ENCODE measurements at places on chromosomes 1 and 21.

- DNase-seq = no peak
Measured at GRCh38 chr1:7942214-7942921, 1.7 kb upstream of the TNFRSF9 start.

- DNase-seq = no peak
Measured at GRCh38 chr1:177933881-177934280, 36.0 kb downstream of the SEC16B start.

- no peak for DNase-seq
Measured at GRCh38 chr1:237033804-237034203, 8.2 kb upstream of the RYR2 start.

- DNase-seq = no peak
Measured at GRCh38 chr21:15289896-15290841, 225.4 kb upstream of the NRIP1 start.

DNA sequence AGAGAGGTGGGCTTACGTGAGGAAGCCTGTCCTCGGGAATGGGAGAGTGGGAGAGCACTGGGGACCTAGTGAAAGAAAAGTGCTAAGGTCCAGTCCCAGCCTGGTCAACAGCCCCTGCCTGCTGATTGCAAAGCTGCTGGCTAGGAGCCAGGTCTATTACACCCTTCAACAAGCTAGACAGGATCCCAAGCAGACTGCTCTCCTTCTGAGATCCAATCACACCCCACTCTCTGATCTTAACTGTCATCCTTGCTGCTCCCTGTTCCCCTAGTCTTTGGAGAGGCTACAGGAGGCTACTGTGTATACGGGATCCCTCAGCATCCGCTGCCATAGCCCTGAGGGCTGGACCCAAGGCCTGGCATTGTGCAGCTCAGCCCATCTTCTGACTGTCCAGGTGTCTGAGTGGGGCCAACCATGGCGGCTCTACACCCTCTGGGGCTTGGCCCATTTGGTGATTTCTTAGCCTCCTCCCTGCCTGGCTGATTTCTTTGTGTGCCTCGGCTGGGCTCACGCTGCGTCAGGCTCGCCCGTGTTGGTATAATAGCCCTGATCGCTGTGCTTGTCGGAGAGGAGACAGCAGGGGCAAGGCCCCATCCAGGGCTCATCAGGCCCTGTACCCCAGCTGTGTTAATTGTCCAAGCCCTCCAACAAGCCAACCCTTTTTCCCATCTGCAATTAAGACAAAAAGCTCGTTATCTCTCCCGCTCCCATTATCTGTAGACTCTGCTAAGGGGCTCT is 43.9 kb downstream of the NAV1 start:
- no peak for DNase-seq

DNA sequence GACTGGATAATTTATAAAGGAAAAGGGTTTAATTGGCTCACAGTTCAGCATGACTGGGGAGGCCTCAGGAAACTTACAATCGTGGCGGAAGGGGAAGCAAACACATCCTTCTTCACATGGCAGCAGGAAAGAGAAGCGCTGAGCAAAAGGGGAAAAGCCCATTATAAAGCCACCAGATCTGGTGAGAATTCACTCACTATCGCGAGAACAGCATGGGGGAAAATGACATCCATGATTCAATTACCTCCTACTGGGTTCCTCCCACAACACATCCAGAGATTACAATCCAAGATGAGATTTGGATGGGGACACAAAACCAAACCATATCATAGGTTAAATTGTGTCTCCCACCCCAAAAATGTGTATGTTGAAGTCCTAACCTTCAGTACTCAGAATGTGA is 491.7 kb downstream of the SETD4 start:
- DNase-seq = no peak

GRCh38 chr1:118154220-118154619 is 30.8 kb downstream of the SPAG17 start:
- no peak for DNase-seq

- no peak for DNase-seq
Measured at GRCh38 chr1:33563699-33564098, 91.3 kb downstream of the ZSCAN20 start.

DNA sequence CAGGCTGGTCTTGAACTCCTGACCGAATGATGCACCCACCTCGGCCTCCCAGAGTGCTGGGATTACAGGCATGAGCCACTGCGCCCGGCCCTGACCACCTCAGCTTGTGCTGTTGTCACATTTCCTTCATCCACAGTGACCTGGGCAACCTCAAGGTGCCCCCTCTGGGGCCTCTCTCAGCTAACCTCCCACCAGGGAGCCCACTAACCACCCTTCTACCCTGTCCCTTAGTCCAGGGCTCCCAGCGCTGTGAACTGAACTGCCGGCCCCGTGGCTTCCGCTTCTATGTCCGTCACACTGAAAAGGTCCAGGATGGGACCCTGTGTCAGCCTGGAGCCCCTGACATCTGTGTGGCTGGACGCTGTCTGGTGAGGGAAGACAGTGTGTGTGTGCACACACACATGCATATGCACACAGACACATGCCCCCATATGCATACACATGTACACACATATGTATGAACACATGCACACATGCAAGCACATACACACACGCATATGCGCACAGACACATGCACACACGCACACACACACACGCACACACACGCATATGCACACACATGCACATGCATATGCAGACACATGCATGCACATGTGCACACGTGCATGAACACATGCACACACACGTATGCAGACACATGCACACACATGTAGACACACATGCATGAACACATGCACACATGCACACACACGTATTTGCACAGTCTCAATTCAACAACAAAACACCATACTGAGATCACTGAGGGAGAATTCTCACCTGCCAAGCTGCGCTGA is 6.2 kb downstream of the ADAMTSL4 start:
- no peak for DNase-seq

DNA sequence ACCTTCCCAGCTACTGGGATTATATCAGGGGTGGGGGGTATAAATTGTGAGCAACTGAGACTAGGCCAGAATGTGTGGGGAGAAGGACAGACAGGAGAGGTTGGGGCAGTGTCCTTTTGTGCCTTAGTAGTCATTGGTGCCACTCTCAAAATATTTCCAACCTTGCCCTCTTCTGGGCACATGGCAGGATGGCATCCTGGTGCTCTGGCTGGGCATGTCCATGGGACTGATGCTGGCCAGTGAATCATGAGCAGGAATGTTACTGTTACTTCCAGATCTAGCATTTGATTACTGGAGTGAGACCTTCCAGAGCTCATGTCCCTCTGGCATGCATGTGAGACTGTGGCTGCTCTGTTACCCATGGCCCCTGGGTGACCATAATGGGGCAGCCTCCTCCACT is 151.2 kb downstream of the MATN1 start:
- no peak for DNase-seq

DNA sequence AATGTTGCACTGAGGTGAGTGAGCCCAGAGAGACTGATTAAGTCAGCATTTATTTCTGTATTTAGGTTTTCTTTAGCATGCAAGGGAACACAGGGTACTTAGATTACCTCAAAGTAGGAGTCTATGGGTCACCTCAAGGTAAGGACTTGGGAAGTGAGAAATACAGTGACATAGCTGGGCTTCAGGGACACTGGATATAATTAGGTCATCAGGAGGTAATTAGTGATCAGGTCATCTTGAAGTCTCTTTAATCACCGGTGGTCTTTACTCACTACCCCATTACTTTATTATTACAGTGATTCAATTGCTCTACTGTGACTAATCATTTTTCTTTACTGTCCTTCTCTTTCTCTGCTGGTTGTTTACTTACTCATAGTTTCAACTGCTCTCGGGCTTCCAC is 59.9 kb upstream of the KCNK1 start:
- DNase-seq = no peak

- DNase-seq = no peak
Measured at GRCh38 chr1:46298387-46298786, 5.0 kb downstream of the LRRC41 start.

- no peak for DNase-seq
Measured at GRCh38 chr1:10741696-10742095, 54.8 kb downstream of the CASZ1 start.

DNA sequence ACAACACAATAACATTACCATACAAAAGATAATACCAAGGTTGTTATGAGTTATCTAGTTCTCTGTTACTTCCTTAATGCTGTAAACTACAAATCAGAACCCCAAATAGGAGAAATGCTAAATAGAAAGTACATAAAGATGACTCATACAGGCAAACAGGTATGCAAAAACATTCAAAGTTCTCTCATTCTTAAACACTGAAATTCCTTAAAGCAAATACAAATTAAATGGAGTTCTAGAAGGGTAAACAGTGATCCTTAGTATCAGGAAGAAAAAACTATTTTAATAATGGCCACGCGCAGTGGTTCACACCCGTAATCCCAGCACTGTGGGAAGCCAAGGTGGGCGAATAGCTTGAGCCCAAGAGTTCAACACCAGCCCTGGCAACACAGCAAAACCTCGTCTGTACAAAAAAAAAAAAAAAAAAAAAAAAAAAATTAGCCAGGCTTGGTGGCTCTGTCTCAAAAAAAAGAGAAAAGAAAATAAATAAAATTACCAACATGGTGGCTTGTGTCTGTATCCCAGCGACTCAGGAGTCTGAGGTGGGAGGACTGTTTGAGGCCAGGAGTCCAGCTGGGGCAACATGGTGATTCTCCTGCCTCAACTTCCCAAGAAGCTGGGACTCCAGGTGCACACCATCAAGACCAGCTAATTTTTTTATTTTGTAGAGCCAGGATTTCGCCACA is 17.5 kb downstream of the FBXO42 start:
- DNase-seq = no peak

GRCh38 chr1:1462318-1462966 is 9.1 kb upstream of the ATAD3B start:
- no peak for DNase-seq

Data from stimulated activated CD4-positive, alpha-beta T cell treated with anti-CD3 and anti-CD28 coated beads, Interleukin-2, amount 100 ng/mL, for 4 hours (primary cell).